ENCODE measurements at places on chromosomes 7 and 10.

DNA sequence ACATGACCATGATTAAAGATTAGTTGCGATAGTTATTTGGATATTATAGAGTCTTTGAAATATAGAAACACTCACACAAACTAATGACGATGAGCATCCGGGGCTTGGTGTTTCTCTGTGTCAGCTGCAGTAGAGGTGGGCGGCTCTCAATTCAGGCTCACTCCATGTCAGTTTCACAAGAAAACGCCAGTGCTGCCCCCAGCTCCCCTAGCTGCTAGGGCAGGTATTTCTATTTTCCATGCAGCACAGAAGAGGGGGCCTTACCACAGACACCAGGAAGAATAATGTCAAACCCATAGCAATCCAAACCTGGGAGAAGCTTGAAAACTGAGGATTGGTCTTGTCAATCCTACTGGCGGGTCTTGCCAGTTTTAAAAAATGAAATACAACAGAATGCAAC lies 197.1 kb downstream of the PHTF2 start:
- DNase-seq = no peak

- no peak for DNase-seq
These were observed 42.4 kb upstream of the TOMM7 start for GRCh38 chr7:22864855-22865601.

DNA sequence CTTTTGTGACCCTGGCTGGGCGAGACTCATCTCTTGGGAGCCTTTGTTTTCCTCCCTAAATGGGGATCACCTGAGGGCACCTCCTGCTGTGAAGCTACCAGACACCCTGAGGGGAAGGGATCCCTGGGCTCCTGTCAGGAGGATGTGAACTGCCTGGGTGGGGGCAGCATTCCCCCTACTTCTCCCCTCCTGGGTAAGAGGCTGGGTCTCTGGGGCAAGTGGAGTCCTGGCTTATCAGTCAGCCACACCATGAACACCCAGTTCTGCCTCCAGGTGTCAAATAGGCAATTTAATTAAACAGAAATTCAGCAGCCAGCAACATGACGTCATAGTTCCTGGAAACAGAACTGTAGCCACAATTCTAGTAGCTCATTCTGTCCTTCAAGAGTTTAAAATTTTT lies 97.7 kb upstream of the RET start:
- no peak for DNase-seq

DNA sequence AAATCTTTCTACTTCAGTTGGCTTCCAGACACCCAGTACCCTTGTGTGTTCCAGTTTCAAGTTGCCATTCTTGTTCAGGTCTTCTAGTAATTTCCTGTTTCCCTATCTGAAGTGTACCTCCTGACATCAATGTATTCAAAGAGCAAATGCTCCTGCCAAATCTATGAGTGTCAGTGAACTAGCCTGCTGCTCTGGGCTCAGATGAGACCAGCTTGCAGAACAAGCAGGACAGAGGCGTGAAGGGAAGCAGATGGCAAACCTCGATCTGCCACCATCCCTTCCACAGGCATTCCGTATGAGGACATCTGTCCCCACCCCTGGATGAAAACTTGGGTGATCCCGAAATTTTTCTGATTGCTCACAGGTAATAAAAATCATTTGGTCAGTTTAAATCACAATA lies 4.4 kb upstream of the MPP7 start:
- DNase-seq = no peak

DNA sequence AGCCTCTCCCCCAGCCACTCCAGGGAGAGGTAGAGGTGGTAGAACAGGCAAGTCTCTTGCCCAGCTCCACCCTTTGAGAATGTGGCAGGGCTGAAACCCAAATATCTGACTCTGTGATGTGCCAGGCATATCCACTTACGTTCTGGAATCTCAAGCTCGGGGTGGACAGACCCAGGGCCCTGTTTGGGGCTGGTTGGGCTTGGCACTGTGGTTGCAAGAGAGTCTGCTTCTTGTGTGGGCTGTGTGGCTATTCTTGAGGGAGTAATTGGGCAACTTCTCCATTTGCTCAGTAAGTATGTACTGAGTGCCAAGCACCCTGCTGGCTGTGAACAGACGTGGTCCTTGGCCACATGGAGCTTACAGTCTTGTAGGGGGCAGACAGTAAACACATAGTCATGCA lies 4.7 kb downstream of the UBTD1 start:
- no peak for DNase-seq

GRCh38 chr10:70510904-70511303 lies 32.3 kb downstream of the PALD1 start:
- DNase-seq = no peak

- DNase-seq = no peak
These were observed 546.9 kb downstream of the KCNMA1 start for GRCh38 chr10:77090381-77091356.

- DNase-seq = no peak
These were observed 39.9 kb upstream of the NRBF2 start for GRCh38 chr10:63093227-63093626.

DNA sequence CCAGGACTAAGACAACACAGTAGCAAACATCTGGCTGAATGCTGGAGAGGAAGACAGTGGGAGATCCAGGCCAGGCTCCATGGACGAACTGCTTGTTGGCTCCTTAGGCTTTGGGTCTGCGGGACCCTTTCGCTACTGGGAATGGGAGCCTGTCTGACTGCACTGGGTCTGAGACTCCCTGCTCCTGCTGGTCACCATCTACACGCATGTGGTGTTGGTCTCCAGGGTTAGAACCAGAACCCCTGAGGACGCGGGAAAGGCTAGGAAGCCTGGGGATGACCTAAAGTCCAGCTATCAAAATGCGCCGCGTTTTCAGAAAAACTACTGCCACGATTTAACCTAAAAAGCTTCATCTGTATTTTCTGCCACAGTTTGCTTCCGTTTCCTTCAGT lies 817 bp upstream of the DNAJB6 start:
- DNase-seq = no peak

GRCh38 chr10:106513352-106513771 lies 651.1 kb downstream of the SORCS1 start:
- peak; percentile 17 for DNase-seq

GRCh38 chr7:71424166-71425035 lies 292.5 kb downstream of the GALNT17 start:
- DNase-seq = no peak

GRCh38 chr7:149071641-149072437 lies 18.7 kb downstream of the ZNF786 start:
- no peak for DNase-seq
